ENCODE measurements at places on chromosomes 6 and 20. TPM values are rescaled to one million over a fixed set of nuclear protein-coding genes. Genes with fewer than 3 reads are reported as not detected.

GRCh38 chr6:13479206-13479800 is 8.1 kb downstream of the GFOD1 start:
- DNase-seq = no peak

Gene C6orf120
- total RNA-seq = 16.3 TPM

DNA sequence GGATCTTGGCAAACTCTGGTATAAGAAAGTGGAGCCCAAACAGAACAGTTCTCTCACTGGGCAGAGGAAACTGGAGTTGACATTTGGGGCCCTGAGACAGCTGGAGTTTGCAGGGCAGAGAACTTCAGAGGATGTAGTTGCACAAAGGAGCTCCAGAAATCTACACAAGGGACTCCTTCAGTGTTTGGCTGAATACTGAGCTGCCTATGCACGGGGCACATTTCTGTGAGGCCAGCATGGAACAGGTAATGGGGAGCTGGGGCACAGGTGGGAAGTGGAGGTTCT is 169.3 kb downstream of the ANKRD60 start:
- no peak for DNase-seq

- no peak for DNase-seq
Measured at GRCh38 chr20:41499961-41500725, 118.0 kb downstream of the CHD6 start.

Gene ME1
- total RNA-seq = 0.97 TPM

DNA sequence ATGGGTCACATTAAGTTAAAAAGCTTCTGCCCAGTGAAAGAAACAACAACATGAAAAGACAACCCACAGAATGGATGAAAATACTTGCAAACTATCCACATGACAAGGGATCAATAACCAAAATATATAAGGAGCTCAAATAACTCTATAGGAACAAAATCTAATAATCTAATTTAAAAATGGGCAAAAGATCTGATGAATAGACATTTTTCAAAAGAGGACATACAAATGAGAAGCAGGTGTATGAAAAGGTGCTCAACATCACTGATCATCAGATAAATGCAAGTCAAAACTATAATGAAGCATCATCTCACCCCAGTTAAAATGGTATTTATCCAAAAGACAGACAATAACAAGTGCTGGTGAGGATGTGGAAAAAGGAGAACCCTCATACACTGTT is 21.0 kb upstream of the ELMO2 start:
- no peak for DNase-seq

Gene RGS17
- not detected for total RNA-seq

Gene GRM4
- total RNA-seq = not detected

DNA sequence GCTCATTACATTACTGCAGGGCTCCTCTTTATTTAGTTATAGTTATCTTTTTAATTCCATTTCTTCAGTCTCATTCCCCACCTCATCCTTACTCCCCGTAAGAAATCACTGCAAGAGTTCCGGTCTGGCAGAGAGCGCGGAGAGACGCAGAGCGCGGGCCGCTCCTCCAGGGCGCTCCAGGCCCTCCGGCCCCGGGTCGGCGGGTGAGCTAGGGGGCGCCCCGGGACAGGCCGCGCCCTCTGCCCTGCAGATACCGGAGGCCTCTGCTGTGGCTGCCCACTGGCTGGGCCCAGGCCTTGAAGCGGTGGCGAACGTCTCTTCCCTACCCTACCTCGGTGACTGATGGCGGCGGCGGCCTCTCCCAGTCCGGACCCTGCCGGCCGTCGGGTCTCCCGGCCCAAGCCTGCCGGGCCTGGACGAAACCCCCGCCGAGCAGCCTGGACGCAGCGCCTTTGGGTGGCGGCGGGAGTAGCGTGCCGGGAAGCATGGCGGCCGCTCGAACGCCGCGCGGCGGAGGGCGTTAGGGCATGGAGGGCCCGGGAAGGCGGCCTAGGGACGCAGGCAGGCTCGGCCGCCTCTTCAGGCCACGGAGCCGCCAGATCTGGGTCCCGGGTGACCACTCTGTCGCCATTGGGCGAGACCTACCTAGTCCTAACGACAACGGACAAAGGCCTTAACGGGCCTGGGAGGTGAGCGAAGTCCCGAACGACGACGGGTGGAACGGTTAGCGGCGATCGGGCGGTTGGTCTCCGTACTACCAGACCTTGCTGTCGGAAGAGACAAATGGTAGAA is 16.4 kb upstream of the HMGN4 start:
- DNase-seq = peak; percentile 59

- peak; percentile 26 for DNase-seq
Measured at GRCh38 chr6:156395276-156395675, 381.9 kb upstream of the ARID1B start.

- no peak for DNase-seq
Measured at GRCh38 chr6:163548624-163549023, 134.1 kb downstream of the QKI start.

DNA sequence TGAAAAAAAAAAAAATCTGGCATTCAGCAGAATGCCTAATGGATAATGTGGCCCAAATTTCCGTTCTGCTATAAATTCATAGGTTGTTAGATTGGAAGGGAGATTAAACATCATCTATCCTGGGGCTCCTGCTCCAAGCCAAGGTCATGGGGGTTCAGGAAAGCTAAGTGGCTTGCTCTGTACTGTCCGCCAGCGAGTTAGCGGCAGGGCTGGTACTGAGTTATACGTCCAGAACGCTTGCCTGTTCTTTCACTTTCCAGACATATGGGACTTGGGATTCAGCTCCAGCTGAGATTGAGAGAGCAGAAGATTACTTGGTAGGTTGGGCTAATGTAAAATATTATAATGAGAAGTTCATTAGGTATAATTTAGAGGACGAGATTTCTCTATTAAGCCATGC is 858 bp downstream of the RWDD1 start:
- no peak for DNase-seq

Gene TNFRSF21
- total RNA-seq = 0.47 TPM

- DNase-seq = no peak
Measured at GRCh38 chr20:49381558-49382493, 100.6 kb downstream of the KCNB1 start.

Gene DEFB110
- total RNA-seq = not detected

Gene MYL9
- total RNA-seq = 125 TPM

DNA sequence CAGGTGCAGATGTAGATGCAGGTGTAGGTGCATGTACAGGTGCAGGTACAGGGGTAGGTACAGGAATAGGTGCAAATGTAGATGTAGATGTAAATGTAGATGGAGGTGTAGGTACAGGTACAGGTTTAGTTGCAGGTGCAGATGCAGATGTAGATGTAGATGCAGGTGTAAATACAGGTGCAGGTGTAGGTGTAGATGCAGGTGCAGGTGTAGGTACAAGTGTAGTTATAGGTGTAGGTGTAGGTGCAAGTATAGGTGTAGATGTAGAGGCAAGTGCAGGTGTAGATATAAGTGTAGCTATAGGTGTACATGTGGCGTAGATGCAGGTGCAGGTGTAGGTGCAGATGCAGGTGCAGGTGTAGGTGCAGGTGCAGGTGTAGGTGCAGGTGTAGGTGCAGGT is 34.2 kb upstream of the CDH4 start:
- no peak for DNase-seq

GRCh38 chr20:31673943-31674463 is 36.3 kb downstream of the COX4I2 start:
- DNase-seq = no peak

DNA sequence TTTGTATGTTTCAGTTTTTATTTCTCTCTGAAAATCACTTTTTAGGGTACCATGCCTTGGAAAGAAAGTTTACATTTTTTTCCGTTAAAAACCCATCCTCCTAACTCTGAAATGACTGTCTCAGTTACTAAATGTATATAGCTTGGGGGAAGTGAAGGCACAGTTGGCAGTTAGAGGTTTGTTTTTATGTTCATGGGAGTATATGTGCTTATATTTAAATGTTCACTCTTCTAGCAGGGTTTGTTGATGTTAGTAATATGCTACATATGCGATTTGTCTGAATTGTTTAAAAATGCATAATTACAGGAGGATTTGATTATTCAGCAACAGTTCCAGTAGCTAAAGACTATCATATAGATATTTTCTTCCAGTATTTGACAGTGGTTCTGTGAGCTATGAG is 31.1 kb downstream of the CDKAL1 start:
- no peak for DNase-seq

GRCh38 chr6:118826096-118826495 is 67.9 kb upstream of the ASF1A start:
- DNase-seq = no peak

DNA sequence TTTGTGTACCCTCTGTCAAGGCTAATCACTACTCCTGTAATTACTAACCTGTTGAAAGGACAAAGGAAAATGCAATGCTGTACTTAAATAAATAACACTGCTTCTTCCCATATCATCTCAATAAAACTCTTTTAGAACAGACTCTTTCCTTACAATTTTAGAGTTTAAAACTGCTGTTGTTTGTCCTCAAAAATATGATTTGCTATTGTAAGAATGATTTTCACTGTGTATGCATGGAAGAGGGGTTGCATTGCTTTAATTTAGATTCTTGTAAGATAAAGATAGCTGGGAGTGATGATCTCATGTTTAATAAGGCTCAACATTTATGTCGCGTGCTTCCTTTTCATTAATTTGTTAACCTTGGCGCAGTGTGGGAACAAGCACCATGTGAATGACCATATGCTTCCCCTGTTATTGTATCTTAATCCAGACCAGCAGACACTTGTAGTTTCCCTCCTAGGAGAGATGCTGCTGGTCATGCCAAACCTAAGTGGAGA is 89.8 kb upstream of the ATXN1 start:
- DNase-seq = no peak

GRCh38 chr6:21382821-21383449 is 210.6 kb upstream of the SOX4 start:
- no peak for DNase-seq

Gene SPATA2
- total RNA-seq = 23.5 TPM

Gene PTCHD4
- total RNA-seq = not detected

DNA sequence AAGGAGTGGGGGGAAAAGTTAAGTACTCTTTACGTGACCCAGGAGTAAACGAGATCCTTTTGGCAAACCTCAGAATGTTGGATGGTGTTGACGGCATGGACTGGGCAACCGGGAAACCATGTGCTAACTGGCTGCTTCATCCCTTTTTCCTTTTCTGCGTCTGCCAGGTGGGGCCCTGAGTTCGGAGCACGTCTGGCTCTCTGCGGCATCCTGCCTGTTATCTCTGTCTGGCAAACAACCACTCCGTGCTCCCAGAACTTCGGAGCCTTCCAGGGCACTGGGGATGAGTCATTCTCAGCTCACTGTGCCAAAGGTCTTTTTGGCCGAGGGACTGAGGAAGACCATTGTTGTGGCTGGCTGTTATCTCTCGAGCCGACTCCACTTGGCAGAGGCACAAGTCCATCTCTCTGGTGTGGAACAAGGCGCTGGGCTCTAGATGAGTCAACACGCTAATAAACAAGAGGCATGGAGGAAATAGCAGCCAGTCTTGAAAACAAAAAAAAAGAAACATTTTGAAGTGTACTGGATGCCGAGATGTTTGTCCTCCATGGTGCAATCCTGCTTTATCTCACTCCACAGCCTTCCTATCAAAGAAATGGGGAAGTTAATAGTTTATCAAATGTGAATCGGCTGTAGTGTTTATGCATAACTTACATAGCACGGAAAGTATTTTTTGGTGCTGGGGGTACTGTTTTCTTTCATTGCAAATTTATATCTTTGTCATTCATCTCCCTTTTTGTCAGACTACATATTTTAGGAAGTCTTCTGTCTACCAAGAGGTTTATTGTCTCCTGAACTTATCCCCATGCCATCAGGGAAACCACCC is 64.6 kb upstream of the TXNDC5 start:
- no peak for DNase-seq

Gene MYMX
- total RNA-seq = not detected

DNA sequence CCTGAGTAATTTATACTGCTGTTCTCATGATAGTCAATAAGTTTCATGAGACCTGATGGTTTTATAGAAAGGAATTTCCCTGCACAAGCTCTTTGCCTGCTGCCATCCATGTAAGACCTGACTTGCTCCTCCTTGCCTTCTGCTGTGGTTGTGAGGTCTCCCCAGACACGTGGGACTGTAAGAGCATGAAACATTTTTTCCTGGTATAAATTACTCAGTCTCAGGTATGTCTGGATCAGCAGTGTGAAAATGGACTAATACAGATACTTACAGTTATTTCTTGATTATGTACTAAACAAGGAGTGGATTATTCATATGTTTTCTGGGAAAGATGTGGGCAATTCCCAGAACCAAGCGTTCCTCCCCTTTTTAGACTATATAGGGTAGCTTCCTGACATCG is 1.9 kb upstream of the TRIM38 start:
- DNase-seq = no peak

Gene C6orf132
- total RNA-seq = not detected

DNA sequence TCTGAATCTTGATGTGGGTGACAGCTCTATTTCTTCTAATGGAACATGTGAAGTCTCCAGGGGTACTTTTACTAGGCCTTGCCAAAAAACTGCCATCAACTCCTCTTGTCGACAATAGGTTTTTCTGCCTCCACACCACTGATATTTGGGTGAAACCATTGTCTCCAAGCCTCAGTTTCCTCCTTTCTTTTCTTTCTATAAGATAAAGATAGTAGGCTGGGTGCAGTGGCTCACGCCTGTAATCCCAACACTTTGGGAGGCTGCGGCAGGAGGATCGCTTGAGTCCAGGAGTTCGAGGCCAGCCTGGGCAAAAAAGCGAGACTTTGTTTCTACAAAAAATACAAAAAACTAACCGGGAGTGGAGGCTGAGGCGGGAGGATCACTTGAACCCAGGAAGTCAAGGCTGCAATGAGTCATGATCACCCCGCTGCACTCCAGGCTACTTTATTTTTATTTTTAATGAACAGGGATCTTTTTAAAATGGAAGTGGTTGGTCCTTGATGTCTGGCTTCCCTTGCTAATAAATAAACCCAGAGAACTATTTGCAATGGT is 159.9 kb upstream of the TNFAIP3 start:
- no peak for DNase-seq

GRCh38 chr20:58829531-58829941 is 21.2 kb downstream of the GNAS-AS1 start:
- no peak for DNase-seq

Gene TNFRSF6B
- total RNA-seq = not detected

DNA sequence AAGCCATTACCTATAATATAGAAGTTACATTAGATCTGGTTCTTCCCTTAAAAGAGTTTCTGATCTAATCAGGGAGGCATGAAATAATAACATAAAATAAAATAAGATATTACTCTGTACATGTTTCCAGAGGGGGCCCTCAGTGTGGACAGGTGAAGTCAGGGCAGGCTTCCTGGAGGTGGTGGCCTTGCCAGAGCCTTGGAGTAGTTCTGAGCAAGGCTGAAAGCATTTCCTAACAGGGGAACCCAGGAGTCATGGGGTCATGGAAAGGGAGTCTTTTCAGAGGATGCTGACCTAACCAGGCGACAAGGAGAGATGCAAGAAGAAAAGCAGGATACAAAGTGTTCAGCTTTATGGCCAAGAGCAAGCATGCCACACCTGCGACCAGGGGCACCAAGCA is 471.3 kb upstream of the AGPAT4 start:
- DNase-seq = no peak

Gene AKAP7
- 11.6 TPM for total RNA-seq

Gene TMEM170B
- total RNA-seq = 1.3 TPM

GRCh38 chr20:17179840-17180239 is 47.0 kb upstream of the PCSK2 start:
- DNase-seq = no peak

All from T-helper 17 cell (primary cell).